ENCODE measurements at places on chromosomes 1 and 21.

DNA sequence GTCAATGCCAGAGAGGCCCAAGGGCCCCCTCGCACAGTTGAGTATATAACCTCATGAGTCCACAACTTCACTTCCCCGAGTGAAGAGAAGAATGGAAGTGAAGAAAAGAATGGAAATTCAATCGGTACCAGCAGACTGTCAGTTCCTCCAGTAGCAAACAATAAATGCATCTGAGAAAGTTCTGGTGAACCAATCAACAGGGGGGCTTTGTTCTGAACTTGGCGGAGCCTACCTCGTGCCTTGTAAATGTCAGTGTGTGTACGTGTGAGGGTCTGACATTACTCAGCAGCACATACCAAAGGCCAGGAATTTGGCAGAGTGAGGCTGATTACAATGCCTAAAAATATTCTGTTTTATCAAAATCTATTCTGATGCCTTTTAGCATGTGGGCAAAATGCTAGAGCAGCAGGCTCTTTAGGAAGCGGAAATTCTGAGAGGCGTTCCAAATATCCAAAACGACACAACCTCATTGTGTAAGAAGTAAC is 238.5 kb downstream of the LTN1 start:
- DNase-seq = no peak

- DNase-seq = no peak
Measured at GRCh38 chr1:198253668-198254067, 96.9 kb downstream of the NEK7 start.

DNA sequence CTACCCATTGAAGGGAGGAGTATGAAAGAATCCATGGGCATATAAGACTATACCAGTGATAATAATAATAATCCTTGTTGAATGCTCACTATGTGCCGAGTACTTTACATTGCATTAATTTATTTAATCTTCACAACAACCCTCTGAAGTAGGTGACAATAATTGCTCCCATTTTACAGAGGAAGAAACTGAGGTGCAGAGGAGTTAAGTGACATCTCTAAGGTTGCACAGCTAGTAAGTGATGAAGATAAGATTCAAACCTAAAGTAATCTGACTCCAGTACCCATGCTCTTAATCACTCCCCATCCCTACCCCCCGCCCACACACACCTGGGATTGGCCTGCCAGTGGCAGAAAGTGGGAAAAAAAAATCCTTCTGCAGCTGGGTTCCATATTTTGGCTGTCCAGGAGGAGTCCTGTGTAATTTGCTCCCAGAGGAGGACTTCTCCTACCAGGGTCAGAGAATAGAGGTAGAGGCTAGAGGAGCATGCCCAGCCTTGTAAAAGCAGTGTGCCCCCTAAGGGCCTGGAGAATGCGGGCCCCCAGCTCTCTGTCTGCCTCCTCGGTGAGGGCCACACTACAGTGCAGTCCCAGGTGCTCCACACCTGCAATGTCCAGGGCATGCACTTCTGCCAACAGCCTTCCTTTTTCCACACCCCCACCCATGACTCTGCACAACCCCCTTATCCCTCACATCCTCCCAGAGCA is 57.8 kb downstream of the TMEM53 start:
- no peak for DNase-seq

- no peak for DNase-seq
Measured at GRCh38 chr1:226995365-226996332, 55.6 kb downstream of the COQ8A start.

GRCh38 chr1:32071758-32072621 is 749 bp upstream of the TMEM39B start:
- DNase-seq = no peak

- DNase-seq = peak; percentile 32
Measured at GRCh38 chr1:153348511-153349362, at the start of gene PGLYRP4. Gene PGLYRP4 (minus strand): TSS chr1:153348841. CDS start chr1:153347932, 909 bp downstream.

DNA sequence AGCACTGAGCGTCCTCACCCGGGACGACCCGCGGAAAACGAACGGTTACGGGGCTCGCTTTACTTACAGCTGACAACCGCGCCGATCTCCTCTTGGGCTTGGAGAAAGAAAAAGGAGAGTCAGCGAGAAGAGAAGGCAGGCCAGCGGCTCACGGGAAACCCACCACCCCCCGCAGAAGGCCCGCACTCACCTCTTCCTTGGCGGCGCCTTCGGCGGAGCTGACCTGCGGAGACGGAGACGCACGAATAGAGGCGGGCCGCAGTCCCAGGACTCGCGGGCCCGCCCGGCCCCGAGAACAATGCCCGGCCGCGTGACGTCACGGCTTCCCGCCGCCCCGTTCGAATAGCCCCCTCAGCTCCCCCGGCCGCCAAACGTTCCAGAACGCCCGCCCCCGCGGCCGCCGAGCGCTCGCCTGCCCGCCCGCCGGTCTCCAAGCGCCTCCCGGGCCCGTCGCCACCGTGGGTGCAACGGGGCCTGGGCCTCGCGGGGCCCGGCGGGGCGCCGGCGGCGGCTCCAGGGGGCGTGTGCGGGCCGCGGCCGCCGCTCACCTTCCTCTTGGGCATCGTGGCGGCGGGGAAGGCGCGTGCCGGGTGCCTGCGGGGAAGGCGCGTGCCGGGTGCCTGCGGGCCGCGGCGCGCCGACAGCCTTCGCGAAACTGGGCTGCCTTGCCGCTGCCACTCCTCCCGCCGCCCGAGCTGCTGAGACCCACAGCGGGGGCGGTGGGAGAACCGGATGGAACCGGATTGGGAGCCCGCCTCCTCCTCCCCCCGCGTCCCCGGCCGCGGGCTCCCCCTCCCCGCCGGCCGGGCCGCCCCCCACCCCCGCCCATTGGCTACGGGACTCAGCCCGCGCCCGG is at the start of gene HMGN1:
TSS of gene HMGN1 (minus strand) at position 734 of the 856 bp plus-strand sequence. CDS start at position 563, 171 bp downstream.
- peak; percentile 99 for DNase-seq

DNA sequence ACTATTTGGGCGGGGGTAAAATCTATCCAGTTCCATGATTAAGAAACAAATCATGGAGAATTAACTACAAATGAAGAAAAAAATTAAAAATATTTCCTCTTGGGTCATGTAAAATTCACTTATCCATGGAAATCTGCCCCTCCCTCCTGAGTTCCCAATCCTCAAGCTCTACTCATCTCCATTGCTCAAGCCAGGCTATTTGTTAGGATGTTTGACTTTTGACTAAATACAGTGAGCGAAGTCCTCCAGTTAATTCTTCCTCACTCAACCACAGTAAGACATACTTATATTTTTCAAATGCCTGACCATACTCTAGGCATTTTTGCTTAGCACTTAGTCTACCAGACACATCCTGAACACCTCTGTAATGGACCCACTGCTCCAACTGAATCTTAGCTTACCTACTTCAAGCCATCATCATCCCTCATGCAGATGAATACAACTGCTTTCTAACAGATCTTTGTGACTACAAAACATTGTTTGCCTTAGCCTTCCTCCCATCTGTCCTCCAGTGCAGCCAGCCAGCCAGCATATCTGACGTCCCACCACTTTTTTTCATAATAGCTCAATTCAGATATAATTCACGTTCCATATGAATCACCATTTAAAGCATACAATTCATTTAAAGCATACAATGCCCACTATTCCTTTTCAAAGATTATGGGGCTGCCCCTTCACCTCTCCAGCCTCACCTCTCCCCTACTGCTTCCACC is 154.2 kb downstream of the RERE start:
- DNase-seq = no peak

GRCh38 chr1:29356663-29357062 is 120.3 kb downstream of the PTPRU start:
- DNase-seq = no peak

DNA sequence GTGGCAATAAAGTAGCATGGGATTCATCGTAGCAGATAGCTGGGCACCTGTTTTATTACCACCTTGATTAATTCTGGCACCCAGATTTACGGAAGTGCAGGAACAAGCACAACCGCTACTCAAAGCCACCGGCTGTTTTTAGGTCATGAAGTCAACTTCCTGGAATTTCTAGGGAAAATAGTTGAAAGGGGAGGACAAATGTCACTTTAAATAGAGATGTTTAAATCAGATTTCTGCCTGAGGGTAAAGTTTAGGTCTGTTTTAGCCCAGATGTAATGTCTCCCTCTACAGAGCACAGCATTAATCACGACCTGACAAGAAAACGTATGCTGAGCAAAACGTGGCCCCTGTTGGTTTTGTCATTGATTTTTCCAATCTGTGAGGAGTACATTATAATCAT is 8.0 kb downstream of the ADGRL2 start:
- no peak for DNase-seq

DNA sequence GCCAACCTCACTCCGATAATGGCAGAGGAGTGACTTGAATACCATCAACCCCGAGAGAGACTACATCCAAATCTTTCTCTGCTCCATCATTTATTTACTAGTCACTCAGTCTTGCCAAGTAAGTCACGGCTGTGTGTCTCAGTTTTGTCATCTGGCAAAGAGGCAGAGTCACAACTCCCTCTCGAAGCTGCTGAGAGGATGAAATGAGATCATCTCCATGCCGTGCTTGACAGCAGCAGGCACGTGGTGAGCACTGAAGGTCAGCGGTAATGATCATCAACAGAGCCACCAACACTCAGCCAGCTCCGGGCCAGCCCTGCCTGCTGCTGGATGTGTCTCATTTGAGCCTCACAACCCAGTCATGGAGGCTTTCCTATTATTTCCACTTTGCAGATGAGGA is 19.9 kb downstream of the ALDH4A1 start:
- no peak for DNase-seq

GRCh38 chr1:205298191-205298994 is 23.2 kb downstream of the NUAK2 start:
- no peak for DNase-seq

GRCh38 chr1:25051906-25052305 is 121.8 kb upstream of the RUNX3 start:
- no peak for DNase-seq

DNA sequence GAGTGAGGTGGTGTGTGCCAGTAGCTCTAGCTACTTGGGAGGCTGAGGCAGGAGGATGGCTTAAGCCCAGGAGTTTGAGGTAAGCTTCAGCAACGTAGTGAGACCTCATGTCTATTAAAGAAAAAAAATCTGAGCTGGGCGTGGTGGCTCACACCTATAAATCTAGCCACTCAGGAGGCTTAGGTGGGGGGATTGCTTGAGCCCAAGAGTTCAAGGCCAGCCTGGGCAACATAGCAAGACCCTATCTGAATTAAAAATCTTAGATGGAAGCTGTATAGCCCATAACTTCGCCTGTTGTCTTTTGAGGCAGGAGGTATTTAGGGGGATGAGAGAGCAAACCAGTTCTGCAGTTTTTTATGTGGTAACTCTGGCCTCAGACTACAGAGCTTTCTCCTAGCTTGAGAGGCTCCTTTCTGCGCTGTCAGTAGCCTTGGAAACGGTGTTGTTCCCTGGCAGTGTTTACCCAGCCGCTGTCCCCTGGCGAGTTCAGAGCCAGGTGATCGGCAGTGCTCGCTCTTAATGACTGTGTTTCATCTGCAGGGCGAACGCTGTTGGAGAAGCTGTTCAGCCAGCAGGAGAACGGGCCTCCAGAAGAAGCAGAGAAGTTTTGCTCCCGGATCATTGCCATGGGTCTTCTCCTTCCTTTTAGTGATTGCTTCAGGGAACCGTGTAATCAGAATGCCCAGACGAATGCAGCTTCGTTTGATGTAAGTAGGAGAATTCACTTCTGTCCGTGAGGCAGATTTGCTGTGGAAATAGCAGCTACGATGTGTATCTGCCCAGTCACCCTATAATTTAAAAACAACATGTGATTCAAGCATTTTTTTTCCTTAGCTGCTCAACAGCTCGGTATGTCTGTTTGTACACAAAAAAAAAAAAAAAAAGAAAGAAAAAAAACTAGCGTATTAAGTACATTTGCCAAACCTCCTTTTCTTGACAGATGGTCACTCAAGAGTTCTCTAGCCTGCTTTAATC is 31.2 kb downstream of the FMN2 start:
- DNase-seq = peak; percentile 96

DNA sequence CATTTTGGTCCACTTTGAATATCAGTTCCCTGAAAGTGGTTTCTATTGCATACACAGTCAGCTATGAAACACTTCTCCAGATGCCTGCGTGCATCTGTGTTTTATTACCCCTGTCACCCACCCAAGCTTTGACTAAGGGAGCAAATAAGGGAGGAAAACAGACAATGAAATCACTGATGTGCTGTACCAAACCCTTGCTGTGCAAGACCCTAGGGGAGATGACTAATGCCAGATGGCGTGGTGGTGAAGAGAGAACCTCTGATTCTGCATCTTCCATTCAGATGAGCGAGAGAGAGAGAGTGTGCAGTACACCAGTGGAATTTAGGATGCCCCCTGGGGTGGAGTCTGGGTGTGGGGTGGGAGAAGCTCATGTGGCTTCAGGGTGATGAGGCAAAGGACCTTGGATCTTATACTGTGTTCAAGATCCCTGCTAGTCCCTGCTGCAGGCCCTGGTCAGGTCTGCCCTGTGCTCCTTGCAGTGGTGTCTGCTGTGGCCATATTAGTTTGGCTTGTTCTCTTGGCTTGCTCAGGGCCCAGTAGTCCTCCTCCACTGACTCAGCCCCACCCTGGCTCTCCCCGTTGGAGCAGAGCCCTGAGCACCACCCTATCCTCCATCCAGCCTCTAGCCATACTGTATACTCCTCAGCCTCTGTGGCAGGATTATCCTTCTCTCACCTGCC is 18.5 kb downstream of the CLCA1 start:
- no peak for DNase-seq

DNA sequence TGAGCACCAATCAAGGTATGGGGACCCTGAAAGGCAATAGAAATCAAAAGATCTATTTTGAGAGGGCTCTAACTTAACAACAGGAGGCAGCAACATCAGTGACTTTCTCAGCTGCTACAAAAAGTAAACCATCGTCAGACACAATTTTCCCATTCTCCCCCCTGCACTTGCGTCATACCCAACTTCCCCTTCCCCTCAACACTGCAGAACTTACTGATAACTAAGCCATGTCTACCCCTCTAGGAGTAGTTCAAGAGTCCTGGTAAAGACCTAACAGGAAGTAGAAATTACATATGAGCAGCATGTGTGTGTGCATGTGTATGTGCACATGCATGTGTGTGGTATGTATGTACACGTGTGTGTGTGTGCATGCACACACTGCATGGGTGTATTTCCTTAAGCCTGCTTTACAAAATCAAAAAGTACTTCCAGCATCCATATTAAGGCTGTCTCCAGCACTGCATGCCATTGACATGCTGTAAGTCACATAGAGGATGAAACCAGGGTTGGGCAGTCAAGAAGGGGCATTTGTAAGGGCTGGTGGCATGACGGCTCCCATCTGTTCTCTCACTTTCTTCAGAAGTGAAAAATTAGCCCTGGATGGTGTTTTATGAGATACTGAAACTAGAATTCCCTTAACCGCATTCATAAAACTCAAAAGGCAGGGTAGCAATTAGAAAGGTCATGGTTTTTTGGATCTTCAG is 460.1 kb upstream of the RUNX1 start:
- no peak for DNase-seq

- DNase-seq = no peak
Measured at GRCh38 chr1:108880850-108881249, 4.1 kb downstream of the GPSM2 start.

DNA sequence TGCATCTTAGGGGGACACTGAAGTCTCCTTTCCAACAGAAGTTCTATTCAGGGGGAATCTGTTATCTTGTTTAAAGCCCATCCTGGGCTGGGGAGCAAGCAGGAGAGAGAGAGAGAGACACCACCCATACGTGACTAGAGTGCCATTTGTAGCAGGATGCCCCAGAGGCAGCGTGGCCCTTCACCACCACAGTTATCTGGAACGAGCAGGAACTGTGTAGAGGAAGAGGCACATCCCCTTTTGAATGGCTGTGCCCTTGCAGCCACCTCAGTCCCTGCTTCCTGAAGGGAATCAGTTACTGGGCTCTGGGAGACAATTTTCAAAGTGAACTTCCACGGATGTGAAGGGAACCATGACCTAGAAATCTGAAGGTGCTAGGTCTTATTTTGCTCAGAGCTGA is 19.4 kb upstream of the LAMTOR5 start:
- DNase-seq = no peak

Data from NCI-H345 (cell line).